Cerebellum (tissue), 4 donors: ENCODE measurements at places on chromosomes 12 and 14.

DNA sequence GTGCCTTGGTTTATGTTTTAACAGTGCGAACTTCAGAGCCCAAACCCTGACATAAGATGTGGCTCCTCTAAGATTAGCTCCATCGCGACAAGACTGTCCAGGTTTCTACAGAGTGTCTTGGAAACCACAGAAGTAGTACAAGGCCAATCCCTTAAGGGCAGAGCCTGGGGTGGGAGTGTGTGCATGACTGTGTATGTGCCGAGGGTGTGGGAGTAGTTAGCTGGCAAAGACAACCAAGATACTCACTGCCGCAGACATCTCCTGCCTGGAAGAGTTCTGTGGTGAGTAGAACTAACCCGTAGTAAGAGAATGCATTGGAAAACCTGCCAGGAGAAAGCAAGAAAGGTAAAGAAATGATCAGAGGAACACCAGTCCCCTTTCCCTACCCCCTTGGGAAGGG, 54.1 kb downstream of the DAO start:
- no peak for DNase-seq

DNA sequence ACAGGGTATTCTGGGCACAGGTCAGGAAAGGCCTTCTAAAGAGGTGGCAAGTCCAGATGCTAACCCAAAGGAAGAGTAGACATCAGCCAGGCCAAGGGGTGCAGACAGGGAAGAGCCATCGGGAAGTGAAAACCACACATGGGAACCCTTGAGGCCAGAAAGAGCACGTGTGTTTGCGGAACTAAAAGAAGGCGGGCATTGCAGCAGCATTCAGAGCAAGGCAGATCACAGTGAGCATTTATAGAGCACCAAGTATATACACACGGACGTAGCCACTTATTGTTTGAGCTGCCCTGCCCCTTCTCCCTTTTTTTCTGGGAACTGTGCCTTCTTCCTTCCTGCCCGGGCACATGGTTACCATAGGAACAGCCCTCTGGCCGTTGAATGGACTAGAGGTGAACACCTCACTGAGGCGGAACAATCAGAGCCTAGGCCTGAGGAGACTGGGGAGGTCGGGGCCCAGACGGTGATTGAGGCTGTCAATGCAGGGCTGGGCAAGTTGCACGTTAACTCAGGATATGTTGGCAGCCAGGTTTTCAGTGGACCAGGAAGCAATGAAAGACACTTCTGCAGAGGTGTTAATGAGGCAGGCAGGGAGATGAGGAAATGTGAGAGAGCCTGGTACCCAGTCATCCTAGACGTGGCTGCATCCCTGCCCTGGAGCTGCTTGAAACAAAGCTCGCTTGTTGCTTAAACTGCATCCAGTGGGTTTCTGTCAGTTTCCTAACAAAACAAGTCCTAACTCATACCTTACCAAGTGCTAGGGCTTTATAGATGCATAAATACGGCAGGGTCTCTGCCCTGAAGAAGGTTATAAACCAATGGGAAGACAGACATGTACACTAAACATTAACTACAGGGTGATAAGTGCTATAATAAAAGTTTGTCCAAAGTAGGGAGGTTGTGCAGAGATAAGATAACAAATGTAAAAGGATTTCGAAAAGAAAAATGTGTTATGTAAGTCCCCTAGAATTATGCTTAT, 34.2 kb downstream of the MOAP1 start:
- no peak for DNase-seq

- DNase-seq, result no peak
These were observed 1713.2 kb upstream of the FLRT2 start for GRCh38 chr14:83816761-83817160.

DNA sequence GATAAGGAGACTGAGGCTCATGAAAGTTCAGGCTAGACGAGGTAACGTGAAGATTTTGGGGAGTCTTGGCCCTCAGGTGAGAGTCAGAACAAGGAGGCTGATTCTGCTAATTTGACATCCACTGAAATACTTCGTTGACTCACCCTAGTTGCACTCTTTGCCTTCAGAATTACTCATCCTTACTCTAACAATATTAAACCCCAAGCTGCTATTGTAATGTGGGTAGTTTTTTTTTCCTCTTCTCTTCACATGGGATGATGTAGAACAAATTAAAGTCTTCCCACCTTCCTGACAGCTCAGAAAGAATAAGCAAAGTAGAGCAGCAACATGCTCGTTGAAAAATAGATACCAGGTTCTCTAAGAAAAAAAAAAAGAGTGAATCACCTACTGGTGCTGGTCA, 22.0 kb upstream of the SRRM4 start:
- no peak for DNase-seq

DNA sequence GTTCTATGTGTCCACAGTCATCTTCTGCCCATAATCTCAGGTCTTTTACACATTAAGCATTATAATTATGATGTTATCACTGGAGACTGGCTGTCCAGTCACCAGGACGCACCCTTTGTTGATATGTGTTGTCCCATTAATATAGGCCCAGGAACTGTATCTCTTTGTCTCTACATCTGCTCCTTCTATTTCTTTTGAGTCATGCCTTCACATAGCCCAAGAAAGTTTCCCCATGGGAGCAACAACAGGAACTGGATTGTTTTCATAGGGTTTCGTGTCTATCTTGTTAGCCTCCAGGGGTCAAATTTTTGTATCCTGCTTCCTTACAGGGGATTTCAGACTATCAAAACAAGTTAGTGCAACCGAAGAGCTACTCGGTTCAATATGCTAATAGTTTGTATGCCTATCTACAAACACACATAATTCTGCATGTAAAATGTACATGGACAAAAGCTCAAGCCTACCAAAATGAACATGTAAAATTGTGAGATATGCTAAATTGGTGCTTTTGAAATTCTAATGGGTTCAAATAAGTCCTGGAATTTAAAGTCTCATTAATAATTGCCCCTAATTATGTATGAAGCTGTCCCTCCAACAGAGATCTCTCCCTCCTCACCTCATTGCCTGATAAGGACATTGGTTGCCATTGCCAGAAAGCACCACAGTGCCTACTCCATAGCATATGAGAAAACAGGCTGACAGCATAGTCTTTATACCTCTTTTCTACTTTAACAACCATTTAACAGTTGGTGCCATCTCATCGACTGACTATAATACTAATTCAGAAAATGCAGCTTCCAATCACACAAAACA, 99.8 kb upstream of the DIO2 start:
- no peak for DNase-seq

- no peak for DNase-seq
These were observed 25.7 kb upstream of the SLC16A7 start for GRCh38 chr12:59570145-59570544.

DNA sequence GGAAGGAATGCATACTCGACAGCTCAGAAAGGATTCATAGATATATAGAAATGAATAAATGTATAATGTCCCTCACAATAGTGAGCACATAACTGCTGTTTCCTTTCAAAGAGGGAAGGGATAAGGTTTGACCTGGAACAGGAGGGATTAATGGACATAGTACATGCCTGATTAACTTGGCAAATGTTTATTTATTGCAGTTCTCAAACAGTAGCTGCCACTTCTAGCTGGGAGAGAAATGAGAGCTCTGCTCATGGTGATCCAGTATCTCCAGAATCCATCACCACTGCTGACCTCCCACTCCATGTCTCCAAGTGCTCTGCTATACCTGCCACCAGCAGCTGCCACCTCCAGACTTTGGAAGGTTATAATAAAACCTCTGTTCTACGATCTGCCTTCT, 108.1 kb downstream of the LRIG3 start:
- DNase-seq, result no peak

DNA sequence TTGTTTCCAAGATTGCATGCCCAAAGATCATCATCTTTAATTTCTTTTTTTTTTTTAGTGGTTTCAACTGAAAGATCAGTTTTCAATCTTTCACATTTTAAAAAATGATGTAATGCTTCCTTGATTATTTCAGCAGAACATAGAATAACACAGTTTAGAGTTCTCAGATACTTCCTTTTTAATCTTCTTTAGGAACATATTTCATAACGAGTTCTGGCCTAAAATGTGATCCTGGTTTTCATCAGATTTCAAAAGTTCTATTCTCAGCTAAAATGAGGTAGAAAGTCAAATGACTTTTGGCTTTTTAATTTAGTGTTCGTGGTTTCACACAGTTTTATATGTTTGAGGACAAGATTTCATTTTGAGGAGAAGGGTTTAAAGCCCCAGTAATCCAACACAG, 40.0 kb upstream of the NR1H4 start:
- no peak for DNase-seq

- DNase-seq, result no peak
These were observed 213.4 kb downstream of the EGLN3 start for GRCh38 chr14:33737446-33737845.

- DNase-seq, result no peak
These were observed 240.3 kb downstream of the MSRB3 start for GRCh38 chr12:65518771-65519170.

- no peak for DNase-seq
These were observed 332.7 kb upstream of the FKBP4 start for GRCh38 chr12:2462087-2462486.

- DNase-seq, result no peak
These were observed 184.5 kb downstream of the RMST start for GRCh38 chr12:97647142-97647541.

- DNase-seq, result no peak
These were observed 66.7 kb upstream of the STXBP6 start for GRCh38 chr14:25116607-25117006.

DNA sequence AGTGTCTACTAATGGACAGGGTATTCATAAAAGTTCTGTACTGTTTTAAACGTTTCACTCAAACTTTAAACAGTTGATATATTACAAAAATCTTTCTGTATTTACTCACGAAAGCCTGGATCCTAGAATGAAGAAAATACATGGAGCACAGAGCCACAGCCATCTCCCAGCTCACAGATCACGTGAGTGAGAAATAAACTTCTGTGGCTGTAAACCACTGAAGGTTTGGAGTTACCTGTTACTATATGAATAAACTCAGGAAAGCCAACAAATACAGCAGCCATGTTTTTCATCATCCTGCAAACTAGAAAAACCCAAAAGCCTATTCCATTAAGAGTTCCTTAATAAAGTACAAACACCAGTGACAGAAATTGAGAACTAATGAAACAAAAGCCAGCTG, 867 bp upstream of the TDG start:
- no peak for DNase-seq

GRCh38 chr12:125852116-125852515, 786.9 kb downstream of the AACS start:
- DNase-seq, result no peak

- DNase-seq, result no peak
These were observed 302.8 kb downstream of the FSCB start for GRCh38 chr14:44204061-44204835.

GRCh38 chr14:85175556-85175955, 354.4 kb upstream of the FLRT2 start:
- DNase-seq, result no peak

GRCh38 chr12:77062846-77063461, 2.4 kb downstream of the E2F7 start:
- no peak for DNase-seq

DNA sequence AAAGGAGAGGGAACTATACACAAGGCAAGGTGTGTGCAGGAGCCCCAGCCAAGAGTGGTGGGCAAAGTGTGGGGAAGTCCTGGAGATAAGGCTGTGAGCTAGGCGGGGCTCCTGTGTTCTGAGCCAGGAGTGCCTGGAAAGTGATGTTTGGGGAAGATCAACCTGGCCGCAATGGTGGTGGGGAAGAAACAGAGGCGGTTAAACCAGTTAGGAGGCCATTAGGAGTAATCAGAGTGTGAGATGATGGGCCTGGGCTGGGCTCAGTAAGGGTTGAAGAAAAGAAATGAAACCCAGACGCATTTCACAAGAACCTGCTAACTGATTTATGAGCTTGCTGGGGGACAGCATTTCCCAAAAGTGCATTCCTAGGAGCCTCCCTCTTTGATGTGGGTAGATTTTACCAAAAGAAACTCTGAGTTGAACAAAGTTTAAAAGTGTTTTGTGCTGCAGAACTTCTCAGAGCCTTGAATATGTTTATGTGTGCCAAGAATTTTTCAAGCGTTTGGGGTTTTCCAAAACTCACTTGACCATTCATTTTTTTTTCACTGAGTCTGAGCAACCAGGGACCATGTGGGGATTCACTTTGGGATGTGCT, 34.2 kb upstream of the LRP1-AS start:
- no peak for DNase-seq

DNA sequence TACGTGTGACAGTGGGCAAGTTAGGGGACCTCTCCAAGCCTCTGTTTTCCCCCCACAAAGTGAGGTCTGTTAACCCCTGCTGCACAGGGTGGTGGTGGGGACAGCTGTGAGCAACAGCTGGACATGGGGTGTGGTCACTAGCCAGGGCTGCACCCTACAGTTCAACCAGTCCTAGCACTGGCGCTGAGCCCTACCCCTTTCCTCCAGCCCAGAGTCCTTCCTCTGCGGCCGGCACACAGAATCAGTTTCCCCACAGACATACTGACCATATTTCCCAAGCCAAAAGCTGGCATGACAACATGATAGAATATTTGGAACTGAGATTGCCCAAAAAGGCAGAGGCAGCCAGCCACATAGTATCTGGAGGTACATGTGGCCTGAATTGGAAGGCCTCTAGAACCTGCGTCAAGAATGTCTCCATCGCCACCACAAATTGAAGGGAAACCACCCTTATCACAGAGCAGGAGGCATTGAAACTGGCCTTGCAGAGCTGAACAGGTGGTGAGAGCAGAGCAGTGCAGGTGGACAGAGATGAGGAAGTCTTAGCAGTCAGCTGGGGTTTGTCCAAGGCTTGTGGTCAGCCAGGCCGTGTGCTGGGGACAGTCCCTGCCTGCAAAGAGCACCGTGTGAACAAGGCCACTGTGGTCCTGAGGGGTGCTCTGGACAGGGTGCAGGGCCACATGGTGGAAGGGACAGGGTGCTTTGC, 21.2 kb downstream of the DEGS2 start:
- DNase-seq, result peak; percentile 87

- no peak for DNase-seq
These were observed 196.4 kb upstream of the G2E3 start for GRCh38 chr14:30362369-30363218.

DNA sequence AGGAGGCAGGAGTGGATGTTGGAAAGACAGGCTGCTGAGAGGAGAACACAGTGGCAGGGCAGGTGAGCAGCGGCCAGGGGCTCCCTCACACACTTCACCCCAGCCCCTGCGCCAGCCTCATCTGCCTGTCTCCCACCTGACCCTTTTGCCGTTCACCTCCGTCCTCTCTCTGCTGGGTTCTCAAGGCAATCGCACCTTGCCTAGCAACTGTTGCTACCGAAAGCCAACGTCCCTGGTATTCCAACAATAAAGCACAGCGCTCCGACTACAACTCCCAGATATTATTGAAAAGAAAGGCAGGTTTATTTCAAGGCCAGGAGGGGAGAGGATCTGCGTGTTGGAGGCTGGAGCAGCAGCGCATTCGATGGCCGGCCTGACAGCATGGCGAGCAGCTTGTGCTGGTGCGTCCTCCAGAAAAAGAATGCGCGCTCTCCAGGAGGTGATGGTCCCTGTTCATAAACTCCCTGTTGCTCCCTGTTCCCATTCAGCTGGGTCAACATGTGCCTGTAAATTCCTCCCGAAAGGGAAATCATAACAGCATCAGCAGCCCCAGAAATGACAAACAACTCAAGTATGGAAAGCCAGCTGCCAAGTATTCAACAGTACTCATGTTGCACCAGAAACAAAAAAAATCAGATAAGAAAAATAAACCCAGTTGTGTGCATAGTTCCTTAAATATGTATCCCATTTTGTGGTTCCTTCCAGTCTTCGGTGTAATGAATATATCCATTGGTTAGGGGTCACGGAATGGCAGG, 153.0 kb upstream of the DIO3 start:
- DNase-seq, result no peak
